ENCODE measurements at places on chromosomes 5 and 9.

DNA sequence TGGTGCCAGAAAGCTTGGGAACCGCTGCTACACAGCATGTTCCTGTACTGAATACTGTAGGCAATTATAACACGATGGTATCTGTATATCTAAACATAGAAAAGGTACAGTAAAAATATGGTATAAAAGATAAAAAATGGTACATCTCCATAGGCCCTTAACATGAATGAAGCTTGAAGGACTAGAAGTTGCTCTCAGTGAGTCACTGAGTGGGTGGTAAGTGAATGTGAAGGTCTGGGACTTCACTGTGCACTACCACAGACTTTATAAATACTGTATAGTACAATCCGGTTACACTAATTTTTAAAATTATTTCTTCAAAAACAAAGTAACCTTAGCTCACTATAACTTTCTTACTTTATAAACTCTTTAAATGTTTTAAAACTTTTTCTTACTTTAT lies 819.9 kb upstream of the GRAMD2B start:
- no peak for DNase-seq

DNA sequence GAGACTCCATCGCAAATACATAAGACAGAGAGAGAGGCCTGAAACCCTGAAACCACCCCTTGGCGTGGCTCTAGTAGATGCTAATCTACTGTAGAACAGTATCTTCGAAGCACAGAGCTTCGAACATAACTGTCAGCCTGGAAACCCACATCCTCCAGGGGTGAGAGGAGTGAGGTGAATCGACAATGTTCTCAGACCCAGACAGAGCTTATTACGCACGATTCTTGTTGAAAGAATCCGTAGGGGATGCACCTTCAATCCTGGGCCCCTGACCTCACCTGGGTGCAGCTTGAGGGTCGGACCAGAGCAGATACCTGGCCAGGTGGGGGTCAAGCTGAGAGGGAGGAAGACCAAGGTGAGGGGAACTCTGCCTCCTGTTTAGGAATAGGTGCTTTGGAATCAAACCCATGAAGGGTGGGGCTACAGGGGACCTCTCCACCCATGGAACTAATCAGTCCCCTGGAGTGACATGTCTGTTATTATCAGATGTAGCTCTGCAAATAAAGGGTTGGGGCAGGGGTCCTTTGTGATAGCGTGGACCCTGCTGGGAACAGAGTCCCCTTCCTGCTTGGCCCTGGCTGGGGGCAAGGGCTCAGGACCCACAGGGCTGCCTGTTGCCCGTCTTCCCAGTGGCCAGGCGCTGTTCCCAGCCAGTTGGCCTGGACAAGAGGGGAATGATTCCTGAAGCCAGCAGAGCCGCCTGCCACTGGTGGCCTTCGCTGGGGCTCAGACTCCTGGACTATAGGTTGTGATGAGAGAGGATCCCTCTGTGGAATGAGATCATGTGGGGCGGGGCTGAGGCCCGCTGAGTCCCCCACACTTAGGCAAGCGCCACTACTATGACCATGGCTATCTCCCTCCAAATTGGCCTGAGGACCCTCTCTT lies 41.2 kb downstream of the DBH start:
- no peak for DNase-seq

GRCh38 chr9:97847474-97848214 lies 5.4 kb upstream of the FOXE1 start:
- DNase-seq = no peak

- no peak for DNase-seq
Observed at GRCh38 chr9:85484235-85484634, 257.5 kb downstream of the AGTPBP1 start.

DNA sequence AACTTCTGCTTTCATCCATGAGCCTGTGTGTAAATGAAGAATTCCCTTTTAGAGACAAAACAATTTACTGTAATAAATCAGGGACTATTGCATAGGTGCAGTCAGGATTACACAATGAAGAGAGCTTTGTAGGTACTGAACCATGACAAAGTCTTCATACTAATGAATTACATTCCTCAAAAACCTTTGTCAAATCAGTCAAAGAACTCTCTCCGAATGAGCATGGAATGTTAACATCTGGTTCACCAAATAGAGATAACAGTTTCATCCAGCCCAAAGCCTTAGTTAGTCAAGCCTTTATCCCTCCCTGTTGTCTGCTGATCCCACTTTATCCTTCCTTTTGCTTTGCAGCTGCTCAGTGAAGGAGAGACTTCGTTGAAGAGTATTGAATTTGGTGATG lies 62.9 kb upstream of the DMRTA1 start:
- DNase-seq = no peak

GRCh38 chr5:6634306-6634705 lies 1.1 kb downstream of the SRD5A1 start:
- DNase-seq = no peak

DNA sequence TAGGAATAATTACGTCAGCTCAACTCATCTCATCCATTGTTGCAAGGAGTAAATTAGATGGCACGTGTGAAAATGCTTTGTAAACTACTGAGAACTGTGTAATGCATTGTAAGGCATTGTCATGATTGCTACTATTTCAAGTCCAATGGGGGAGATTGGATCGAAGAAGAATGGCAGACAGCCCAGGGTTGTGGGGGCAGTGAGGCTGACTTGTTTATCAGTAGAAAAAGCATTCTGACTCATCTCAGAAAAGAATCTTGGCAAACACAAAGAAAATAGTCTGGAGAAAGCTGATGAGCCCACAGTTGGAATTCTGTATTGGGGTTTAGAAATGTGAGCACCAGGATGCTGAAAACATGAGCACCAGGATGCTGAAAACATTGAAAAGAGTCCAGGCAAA lies 28.0 kb upstream of the DAP start:
- no peak for DNase-seq

GRCh38 chr9:107994648-107995047 lies 505.1 kb upstream of the KLF4 start:
- DNase-seq = no peak

- no peak for DNase-seq
Observed at GRCh38 chr5:148887123-148887881, 60.9 kb downstream of the ADRB2 start.

DNA sequence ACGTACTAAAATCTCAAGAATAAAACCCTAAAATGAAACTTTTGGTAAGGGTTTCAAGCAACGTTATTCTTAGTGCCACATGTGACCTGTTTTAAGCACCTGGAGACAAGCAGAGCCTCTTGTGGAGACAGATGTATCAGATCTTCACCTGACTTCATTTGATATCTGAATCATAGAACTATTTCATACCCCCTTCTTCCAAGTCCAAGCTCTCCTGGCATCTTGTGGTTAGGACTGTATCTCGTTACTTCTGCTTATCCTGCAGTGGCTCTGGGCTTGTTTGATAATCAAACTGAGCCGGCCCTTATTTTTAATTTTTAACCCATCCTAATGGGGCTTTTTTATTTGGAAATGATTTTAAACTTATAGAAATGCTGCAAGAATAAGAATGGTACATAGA lies 11.1 kb upstream of the FSD1L start:
- no peak for DNase-seq

DNA sequence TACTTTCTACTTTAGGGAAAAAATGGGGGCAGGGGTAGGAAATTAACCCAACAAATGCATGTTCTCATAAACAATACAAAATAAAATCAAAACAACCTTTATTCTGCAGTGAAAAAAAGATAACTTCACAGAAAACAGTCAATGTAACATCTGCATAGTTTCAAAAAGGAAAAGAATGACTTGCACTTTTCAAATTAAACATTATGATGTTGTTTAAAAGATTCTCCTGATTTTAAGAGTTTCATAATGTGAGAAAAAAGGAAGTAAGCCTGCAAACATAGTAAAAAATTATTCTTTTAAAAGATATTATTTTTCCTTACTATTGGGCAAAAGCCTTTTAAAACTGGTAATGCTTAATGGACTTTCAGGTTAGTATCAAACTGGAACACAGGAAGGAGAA lies 7.6 kb downstream of the C9orf72 start:
- no peak for DNase-seq

DNA sequence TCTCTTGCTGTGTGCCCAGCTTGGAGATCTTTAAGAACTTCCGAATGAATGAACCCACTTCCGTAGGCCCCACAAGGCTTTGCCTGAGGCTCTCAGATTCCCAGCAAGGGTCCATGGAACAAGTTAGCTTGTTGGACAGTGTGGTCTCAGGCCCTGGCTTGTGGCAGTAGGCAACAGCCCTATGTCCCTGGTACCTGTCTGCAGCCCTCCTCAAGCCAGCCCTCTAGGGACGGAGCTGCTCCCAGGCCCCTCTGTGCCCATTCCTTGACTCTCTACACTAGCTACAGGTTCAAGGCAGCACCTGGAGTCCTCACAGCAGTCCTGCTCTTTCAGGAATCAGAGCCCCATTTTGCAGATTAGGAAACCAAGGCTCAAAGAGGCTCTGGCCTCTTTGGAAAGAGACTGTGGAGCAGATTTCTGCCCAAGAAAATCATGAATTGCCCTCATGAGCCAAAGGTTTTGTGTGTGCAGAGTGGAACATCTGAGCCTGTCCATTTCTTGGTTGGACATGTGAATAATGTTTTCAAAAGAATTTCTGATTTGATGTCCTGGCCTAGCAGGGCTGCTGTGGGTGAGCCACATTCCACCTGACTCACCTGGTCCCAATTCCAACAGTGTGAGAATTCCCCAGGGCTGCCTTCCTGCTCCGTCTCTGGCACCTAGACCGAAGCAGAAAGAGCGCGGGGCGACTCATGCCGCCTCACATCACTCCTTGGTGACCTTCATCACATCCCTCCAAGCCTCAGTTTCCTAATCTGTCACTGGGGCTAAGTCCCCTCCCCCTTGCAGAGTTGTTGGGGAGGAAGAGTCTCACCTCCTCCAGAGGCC lies 131.7 kb downstream of the BARX1 start:
- no peak for DNase-seq

DNA sequence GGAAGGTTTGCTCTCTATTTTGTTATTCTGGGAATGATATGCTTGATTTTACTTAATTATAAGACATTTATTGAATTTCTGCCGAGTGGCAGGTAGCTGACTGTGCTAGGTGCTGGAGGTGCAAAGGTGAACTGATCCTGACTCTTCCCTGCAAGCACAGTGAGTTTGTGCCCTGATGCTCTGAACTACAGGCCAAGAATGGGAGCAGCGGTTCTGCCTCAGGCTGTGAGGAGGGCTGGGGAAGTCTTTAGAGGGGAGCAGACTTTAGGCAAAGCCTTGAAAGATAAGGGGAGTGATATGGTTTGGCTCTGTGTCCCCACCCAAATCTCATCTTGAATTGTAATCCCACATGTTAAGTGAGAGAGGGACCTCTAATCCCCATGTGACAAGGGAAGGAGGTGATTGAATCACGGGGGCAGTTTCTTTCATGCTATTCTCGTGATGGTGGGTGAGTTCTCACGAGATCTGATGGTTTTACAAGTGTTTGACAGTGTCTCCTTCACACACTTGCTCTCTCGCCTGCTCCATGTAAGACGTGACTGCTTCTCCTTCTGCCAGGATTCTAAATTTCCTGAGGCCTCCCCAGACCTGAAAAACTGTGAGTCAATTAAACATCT lies 73.1 kb downstream of the NDFIP1 start:
- no peak for DNase-seq

DNA sequence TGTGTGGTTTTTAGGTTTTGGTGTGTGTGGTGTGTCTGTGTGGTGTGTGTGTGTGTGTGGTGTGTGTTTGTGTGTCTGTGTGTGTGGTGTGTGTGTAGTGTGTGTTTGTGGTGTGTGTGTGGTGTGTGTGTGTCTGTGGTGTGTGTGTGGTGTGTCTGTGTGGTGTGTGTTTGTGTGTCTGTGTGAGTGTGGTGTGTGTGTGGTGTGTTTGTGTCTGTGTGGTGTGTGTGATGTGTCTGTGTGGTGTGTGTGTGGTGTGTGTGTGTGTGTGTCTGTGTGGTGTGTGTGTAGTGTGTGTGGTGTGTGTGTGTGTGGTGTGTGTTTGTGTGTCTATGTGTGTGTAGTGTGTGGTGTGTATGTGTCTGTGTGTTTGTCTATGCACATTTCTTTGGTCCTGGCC lies 25.0 kb upstream of the NKD2 start:
- DNase-seq = no peak

DNA sequence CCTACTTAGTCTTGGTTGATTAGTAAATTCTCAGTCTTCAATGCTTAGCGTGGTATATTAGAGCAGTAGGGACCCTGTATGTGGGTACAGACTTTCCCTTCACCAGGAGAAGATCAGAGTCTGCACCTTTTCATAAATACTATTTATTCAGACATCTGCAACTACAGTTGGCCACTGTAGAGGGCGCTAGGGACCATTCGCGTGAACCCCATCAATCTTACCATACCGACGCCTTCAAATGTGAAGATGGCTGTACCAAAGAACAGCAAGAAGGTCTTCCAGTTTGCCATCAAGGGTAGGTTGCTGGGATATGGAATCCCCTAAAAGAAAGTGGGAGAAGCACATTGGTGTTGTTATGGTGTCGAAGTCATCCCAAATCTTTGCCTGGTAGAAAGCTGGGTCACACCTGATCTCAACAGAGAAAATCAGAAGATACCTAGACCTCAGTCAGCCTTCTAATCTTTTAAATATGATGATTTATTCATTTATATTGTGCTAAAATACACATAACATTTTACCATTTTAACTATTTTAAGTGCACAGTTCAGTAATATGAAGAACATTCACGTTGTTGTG lies 19.1 kb downstream of the SLC36A3 start:
- DNase-seq = no peak

DNA sequence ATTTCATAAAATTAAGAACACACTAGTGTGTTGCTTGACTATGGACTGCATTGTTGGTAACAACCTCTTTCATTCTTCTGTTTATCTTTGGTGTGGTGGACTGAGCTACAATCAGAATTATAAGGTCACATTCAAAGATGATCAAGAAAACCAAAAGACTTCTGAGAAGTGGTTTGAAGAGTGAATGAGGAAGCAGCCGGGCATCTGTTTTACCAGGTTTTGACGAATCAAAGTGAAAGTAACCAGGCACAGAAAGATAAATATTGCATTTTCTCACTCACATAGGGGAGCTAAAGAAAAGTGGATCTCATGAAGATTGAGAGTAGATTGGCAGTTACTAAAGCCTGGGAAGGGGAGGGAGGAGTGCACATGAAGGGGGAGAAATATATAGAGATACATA lies 589.1 kb downstream of the ZNF608 start:
- DNase-seq = no peak

Measured in stimulated activated CD4-positive, alpha-beta T cell treated with anti-CD3 and anti-CD28 coated beads, TNF-alpha, amount 100 ng/mL, for 1 hour (primary cell).